ENCODE measurements at places on chromosomes 4 and X.
A peak's percentile ranks its signal among the peaks of the same experiment; 100 is the strongest.

GRCh38 chr4:19386786-19387185 lies 864.9 kb upstream of the SLIT2 start:
- DNase-seq, result no peak

GRCh38 chrX:118480172-118480571 lies 15.4 kb upstream of the DOCK11 start:
- DNase-seq, result peak; percentile 64

DNA sequence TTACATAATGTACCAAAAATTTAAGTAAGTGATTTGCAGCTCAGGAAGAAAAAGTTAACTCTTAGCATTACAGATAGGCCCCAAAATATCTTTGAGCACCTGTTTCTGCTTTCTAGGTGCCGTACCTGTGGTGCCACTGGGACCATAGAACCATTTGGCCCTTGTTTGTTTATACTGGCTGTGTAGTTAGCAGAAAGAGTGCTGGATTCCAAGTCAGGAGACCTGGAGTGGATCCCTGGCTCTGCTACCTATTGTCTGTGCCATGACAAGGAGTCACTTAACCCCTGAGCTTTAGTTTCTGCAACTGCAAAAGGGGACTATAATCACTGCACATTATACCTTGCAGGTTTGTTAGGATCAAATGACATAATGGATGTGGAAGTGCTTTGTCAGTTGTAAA lies 137.8 kb upstream of the GPR101 start:
- DNase-seq, result no peak

- peak; percentile 54 for DNase-seq
These were observed 203.3 kb upstream of the JADE1 start for GRCh38 chr4:128606173-128606572.

- no peak for DNase-seq
These were observed 2302.5 kb downstream of the ARAP2 start for GRCh38 chr4:33941854-33942253.

GRCh38 chr4:47839259-47839658 lies 1.4 kb upstream of the CORIN start:
- peak; percentile 76 for DNase-seq

GRCh38 chr4:94345969-94346368 lies 3.3 kb upstream of the HPGDS start:
- DNase-seq, result no peak

- DNase-seq, result no peak
These were observed 166.5 kb upstream of the STS start for GRCh38 chrX:6980981-6981380.

DNA sequence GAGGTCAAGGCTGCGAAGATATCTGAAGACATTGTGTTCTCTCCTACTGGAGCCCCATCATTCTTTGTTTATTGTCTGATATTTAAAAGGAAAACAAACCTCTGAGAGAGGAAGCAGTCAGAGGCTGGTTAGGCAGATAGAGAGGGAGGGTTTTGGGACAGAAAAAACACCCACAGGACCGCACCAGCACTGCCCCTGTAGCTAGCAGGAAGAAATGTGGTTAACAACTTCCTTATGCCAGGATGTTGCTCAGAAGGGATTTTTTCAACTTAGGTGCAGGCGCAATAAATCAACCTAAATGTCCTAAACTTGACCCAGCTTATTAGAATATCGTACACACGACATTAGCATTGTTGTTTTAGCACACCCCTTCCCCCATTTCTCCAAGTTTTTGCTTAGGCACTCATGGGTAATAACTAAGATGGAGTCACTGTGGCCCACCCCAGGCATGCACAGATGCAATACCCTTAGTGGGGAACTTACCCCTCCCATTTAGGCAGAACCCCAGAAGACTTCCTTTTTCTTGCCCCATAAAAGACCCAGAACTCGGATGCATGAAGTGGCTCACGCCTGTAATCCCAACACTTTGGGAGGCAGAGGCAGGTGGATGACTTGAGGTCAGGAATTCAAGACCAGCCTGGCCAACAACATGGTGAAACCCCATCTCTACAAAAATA lies 2.8 kb upstream of the ZNF718 start:
- no peak for DNase-seq

DNA sequence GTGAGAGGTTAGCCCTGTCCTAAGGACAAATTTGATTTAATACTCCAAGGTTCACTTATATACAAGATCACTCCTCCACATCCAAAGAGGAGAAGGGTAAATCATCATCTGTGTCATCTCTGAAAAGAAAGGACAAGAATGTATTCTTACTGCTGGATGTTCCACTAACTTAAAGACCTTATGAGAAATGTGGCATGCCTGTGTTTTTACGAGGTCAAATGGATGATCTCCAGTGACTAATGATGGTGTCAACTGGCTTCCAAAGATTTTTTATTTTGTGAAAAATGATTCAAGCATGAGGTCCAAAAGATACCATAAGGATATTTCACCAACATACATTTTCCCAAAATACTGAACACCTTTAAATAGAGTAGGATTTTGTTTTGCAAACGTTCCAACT lies 143.4 kb downstream of the PTCHD1 start:
- DNase-seq, result no peak

- DNase-seq, result no peak
These were observed 158.3 kb upstream of the TAPT1 start for GRCh38 chr4:16384576-16384975.

GRCh38 chrX:32877592-32877991 lies 333.8 kb downstream of the DMD start:
- no peak for DNase-seq

- no peak for DNase-seq
These were observed 37.1 kb downstream of the SLC39A8 start for GRCh38 chr4:102308032-102308799.

- DNase-seq, result peak; percentile 67
These were observed 16.4 kb upstream of the NKRF start for GRCh38 chrX:119622356-119623232.

- DNase-seq, result peak; percentile 72
These were observed 55.2 kb downstream of the CLOCK start for GRCh38 chr4:55491486-55491885.

- peak; percentile 24 for DNase-seq
These were observed 251.0 kb downstream of the ZNF674 start for GRCh38 chrX:46294234-46294633.

DNA sequence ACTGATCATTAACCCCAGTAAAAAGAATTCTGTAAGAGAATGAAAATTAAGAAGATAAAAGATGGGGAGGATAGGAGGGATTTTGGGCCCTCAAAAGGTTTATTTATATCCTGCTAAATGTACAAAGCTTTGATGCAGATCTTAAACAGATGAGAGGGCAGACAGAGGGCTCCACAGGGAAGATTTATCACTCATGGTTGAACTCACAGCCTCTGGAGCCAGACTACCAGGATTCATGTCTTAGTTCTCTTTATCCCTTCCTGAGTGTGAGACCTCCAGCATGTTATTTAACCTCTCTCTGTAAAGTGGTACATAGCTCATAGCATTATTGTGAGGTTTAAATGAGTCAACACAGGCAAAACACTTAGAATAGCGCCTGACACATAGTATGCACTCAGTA lies 74.4 kb downstream of the SOWAHB start:
- DNase-seq, result no peak

GRCh38 chr4:41214825-41215146 lies 444 bp upstream of the APBB2 start:
- DNase-seq, result no peak

DNA sequence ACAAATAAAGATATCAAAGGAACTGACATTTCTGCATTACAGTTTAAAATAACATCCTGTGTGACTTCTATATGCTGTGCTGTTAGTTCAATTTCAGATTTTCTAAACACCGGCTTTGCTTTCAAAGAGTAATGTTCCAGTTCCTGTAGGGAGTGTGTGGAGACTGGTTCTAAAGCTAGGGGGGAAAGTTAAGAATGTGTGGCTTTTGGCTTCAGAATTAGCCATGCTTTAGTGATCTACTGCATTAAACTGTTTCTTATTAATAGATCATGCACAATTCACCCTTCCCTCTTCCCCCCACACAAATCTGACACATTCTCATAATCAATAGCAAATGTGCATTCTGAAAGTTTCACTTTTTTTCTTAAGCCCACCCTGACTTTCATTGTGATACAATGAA lies 32.0 kb upstream of the DKK2 start:
- no peak for DNase-seq

- DNase-seq, result peak; percentile 1
These were observed 38.6 kb downstream of the ALG13 start for GRCh38 chrX:111719426-111720210.

DNA sequence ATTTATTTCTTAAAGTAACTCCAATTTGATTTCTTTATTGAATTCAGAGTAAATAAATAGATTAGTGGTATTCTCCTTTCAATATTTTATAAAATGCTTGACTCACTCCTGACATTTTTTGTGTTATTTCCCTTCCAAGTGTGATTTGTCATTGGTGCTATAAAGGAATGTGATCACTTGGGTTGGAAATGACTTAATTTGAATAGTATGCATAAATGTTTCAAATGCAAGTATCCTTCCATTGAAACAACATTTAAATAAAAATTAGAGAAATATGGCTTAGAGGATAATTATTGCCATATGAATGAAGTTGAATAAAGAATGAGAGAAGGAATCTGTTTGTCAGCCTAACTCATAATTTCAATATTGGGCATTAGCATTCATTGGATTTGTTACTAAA lies 182.7 kb downstream of the PABPC4L start:
- no peak for DNase-seq

- peak; percentile 35 for DNase-seq
These were observed 23.7 kb upstream of the PNMA3 start for GRCh38 chrX:153032397-153033118.

- DNase-seq, result peak; percentile 59
These were observed 61.3 kb downstream of the SEPTIN11 start for GRCh38 chr4:77010841-77011354.

DNA sequence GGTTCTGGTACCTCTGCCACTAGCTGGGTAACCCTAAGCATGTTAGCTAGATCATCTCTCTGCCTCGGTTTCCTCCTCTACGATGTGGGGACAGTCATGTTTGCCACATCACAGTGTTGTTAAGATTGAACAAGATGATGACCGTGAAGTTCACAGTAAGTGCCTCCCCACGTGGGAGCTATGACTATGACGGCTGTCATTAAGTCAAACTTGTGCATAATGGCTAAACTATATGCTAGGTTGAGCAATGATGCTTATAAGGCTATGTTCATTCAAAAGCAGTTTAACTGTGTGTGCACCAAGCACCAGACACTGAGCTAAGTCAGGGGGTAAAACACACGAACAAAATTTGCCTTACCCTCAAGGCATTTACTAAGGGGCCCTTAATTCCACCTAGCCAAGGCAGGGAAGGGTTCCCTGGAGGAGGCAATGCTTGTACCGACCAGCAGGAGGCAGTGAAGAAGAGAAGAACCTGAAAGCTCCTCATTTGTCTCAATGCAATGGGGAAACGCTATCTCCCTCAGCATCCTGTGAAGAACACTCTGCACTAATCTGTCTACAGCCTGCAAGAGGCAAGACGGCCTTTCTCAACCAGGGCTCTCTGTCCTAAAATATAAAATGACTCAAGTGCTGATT lies 52.9 kb downstream of the MAP7D2 start:
- DNase-seq, result no peak

GRCh38 chrX:132491191-132491590 lies 2.4 kb upstream of the MBNL3 start:
- DNase-seq, result no peak

GRCh38 chr4:25621027-25621930 lies 34.4 kb upstream of the SLC34A2 start:
- DNase-seq, result no peak

DNA sequence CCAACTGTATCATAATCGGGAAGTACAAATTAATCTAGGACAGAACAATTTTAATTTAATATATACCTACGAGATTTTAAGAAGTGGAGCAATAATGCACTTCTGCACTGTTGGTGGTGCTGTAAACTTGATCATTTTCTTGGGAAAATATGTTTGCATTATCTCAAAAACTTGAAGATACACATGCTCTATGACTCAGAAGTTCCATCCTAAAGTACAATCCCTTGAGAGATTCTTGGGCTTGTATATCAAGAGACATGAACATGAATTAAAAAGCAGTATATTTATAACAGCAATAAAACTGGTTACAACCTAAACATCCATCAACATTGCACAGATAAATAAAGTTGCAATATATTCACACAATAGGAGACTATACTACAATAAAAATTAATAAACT lies 168.8 kb downstream of the CLCN4 start:
- DNase-seq, result peak; percentile 55

GRCh38 chr4:35541146-35541887 lies 703.0 kb downstream of the ARAP2 start:
- no peak for DNase-seq

GRCh38 chr4:24686866-24687692 lies 102.7 kb upstream of the DHX15 start:
- no peak for DNase-seq

DNA sequence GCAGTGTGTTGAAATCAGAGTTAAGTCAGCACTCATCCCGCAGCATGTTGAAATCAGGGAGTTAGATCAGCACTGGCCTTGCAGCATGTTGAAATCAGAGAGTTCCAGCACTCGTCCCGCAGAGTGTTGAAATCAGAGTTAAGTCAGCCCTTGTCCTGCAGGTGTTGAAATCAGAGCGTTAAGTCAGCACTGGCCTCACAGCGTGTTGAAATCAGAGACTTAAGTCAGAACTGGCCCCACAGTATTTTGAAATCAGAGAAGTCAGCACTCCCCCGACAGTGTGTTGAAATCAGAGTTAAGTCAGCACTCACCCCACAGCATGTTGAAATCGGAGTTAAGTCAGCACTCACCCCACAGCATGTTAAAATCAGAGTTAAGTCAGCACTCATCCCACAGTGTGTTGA lies 10.9 kb upstream of the UVSSA start:
- peak; percentile 83 for DNase-seq

GRCh38 chrX:56765811-56766553 lies 36.9 kb downstream of the NBDY start:
- peak; percentile 42 for DNase-seq

- DNase-seq, result no peak
These were observed 41.9 kb upstream of the SLC4A4 start for GRCh38 chr4:71296945-71297344.

DNA sequence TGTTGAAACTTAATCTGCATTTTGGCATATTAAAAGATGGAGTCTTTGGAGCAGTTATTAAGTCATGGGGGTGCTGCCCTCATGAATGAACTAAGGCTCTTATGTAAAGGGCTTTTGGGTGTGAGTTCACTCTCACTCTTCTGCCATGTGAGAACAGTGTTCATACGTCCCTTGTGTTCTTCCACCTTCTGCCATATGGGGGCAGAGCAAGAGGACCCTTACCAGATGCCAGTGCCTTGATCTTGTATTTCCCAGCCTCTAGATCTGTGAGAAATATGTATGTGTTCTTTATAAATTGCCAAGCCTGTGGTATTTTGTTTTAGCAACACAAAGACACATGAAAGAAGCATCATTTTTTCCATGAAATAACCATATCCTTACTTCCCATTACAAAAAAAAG lies 213.9 kb downstream of the SPOCK3 start:
- no peak for DNase-seq

DNA sequence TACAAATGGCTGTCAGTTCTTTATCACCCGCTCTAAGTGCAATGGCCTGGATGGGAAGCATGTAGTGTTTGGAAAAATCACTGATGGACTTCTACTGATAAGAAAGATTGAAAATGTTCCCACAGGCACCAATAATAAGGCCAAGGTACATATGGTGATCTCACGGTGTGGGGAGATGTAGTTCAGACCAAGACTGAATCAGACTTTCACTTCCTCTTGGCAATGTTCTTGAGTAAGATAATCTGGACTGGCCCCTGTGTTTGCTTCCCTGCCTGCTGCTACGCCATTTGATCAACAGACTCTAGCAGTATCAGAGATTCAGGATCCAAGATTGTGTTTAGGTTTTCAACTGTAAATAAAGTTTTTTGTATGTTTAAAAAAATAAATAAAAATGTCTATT lies 682.2 kb upstream of the AMOT start:
- no peak for DNase-seq
